ENCODE measurements at places on chromosomes 7 and 10.

GRCh38 chr10:22609251-22609650 lies 105.1 kb downstream of the PIP4K2A start:
- no peak for DNase-seq

DNA sequence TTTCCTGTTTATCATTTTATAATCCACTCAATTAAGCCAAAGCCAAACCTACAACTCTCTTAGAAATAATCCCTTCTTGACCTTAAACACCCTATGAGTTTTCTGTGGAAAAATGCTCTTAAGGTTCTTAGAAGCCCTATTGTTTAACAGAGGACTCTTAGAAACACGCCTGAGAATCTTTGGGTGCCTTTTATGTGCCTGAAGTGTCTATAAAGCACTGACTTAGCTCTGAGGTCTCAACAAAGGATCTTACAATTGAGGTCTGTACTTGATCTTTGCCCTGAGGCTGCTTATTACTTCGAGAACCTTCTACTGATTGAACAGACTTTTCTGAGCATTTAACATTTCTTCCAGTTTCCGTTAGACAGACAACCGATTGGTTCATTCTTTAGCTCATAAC lies 353.3 kb upstream of the SORCS1 start:
- DNase-seq: no peak

DNA sequence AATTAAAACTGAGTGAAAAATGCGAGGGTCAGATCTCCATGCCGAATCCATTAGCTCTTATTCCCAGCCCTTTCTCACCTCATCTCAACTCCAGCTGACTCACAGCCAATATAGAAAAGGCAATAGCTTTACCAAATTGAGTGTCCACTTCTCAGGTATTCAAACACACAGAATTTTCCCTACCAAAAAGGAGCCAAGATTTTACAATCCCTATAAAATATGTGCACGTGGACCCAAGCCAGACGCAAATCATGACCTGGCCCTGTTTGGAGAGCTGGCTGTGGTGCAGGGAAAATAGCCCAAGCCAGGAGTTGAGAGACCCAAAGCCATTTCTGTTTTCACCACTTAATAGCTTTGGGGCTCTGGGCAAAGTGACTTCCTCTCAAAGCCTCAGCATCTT lies 379.7 kb upstream of the AUTS2 start:
- no peak for DNase-seq

GRCh38 chr7:128361411-128362379 lies at the start of gene PRRT4:
TSS of gene PRRT4 (minus strand) at chr7:128361690.
- peak; percentile 40 for DNase-seq

DNA sequence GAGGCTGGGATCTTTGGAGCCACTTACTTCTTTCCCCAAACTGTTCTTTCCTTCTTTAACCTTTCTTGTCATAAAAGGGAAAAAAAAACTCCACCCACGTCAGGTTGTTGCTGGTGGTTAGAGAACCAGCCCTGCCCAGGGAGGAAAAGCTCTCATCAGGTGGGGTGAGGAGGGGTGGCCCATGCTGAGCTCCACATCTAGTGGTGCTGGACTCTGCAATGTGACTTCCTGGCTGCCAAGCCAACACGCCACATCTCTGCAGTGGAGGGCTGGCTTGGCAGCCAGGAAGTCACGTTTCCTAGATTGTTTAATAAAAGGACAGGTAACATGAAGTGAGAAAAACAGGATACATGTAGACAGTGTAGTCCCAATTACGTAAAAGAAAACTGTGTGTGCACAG lies 37.4 kb downstream of the WIPF3 start:
- DNase-seq: no peak

DNA sequence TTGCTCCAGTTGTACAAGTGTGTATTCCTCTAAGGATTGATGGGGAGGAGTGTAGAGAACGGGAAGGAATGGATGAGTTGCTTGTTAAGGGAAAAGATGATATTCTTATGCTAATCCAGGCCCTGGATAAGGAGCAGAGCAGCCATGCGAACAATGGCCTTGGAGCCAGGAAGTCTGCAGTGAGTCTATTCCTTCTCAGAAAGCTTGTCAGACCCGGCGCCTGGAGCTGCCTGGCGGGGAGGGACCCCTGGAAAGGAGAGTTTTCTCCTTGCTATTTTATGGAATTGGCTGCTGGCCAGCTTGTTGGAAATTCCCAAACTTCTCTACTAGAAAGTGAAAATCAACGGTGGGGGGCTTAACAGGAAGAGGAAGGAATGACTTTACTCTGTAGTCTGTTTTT lies 89.1 kb downstream of the MMRN2 start:
- DNase-seq: peak; percentile 79

- DNase-seq: no peak
Measured at GRCh38 chr10:75509706-75510105, 78.3 kb downstream of the LRMDA start.

DNA sequence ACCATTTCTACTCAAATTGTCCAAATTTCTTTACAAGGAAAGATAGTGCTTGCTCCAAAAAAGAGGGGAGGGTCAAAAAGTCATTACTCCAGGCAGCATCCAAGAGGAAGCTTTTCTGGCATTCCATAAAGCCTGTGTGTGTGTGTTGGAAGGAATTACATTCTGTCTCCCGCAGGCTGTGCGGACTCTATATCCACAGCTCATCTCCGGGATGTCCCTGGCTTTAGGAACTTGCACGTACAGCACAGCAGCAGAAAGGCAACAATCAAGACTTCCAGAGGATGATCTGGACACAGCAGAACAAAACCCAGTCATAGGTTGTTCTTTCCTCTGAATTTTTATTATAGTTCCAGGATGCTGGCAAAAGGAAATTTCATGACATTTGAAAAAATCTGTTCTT lies 94.8 kb downstream of the ITIH5 start:
- DNase-seq: no peak

- no peak for DNase-seq
Measured at GRCh38 chr10:31866118-31866670, 62.4 kb downstream of the ARHGAP12 start.

GRCh38 chr10:47415520-47416304 lies 31.6 kb upstream of the ZNF488 start:
- no peak for DNase-seq

DNA sequence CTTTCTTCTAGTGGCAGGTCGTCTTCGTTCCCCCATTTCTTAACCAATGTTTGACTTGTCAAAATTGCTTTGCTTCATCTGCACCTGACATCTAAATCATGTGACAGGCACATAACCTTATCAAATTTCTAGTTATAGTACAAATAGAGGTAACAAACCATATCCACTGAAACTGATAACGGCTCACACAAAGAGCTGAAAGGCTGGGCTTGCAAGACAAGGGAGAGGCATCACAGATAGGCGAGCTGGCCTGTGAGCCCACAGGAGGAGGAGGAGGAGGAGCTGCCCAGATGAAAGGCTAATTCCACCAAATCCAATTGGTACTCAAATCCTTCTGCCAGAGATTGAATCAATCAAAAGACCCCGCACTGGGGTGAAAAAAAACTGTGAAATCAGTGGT lies 80.2 kb upstream of the NEBL start:
- no peak for DNase-seq

GRCh38 chr7:129047761-129048160 lies 7.2 kb downstream of the TNPO3 start:
- DNase-seq: no peak

GRCh38 chr10:114026189-114027040 lies 17.3 kb upstream of the ADRB1 start:
- DNase-seq: no peak

- DNase-seq: no peak
Measured at GRCh38 chr7:17816903-17817302, 123.4 kb downstream of the SNX13 start.

GRCh38 chr10:44478876-44479705 lies 94.2 kb upstream of the CXCL12 start:
- no peak for DNase-seq

GRCh38 chr10:24814568-24815313 lies 91.1 kb upstream of the ARHGAP21 start:
- DNase-seq: no peak

GRCh38 chr10:32930036-32930435 lies 28.0 kb downstream of the ITGB1 start:
- no peak for DNase-seq

GRCh38 chr7:140924821-140925421 lies at the start of gene BRAF:
TSS of gene BRAF (minus strand) at chr7:140924929. CDS start at chr7:140924703, 226 bp downstream.
- peak; percentile 84 for DNase-seq

- DNase-seq: no peak
Measured at GRCh38 chr7:71896535-71896934, 515.6 kb downstream of the CALN1 start.

DNA sequence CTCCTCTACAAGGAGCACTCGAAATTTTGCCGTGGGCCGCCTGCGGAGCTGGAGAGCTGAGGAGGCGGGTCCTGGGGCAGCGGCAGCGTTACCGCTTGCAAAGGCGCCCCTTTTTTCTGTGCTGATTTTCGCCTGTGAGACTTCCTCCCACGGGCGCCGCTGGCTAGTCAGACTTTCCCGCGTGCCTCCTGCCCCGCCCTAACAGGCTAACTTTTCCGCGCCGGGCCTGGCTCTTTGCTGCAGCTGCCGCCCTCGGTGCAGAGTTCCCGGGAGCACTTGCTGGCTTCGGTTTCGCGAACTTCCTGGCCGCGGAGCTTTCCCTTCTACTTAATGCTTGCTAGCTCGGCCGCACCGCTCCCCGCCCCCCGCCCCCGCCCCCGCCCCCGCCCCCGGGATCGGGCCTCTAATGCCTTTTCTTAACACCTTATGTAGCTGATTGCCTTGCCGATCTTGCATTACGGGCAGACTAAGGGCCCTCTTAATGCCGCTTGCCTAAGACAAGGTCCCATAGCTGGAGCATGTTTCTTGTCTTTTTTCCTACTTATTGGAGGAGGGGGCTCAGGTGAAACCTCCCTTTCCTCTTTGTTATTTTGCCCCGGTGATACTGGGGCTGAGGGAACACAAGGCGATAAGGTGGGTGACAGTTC lies 37.9 kb upstream of the RASGEF1A start:
- DNase-seq: peak; percentile 64

- DNase-seq: no peak
Measured at GRCh38 chr10:100923580-100923979, 10.8 kb downstream of the SLF2 start.

- DNase-seq: no peak
Measured at GRCh38 chr7:15813448-15813847, 127.0 kb upstream of the MEOX2 start.

GRCh38 chr7:90816511-90817142 lies 220.5 kb downstream of the CDK14 start:
- no peak for DNase-seq

DNA sequence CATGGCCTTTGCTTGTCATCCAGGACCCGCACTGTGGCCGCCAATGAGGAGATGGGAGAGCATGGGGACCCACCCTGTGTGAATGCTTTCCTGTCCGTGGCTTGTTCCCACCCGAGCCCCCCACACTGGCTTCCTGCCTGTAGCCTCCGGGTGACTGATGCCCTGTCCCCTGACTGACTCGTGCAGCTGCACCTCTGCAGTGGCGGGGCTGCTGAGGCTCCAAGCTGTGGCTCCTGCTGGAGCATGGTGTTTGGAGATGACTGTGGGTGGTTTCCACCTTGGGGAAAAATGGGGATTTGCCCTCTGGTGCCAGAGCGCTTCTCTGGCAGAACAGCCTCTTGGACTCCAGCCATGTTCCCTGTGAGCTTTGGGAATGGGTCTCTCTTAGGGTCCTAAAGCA lies 2.1 kb downstream of the CAMK1D start:
- DNase-seq: peak; percentile 35

GRCh38 chr10:76315240-76315639 lies 883.8 kb downstream of the LRMDA start:
- no peak for DNase-seq

DNA sequence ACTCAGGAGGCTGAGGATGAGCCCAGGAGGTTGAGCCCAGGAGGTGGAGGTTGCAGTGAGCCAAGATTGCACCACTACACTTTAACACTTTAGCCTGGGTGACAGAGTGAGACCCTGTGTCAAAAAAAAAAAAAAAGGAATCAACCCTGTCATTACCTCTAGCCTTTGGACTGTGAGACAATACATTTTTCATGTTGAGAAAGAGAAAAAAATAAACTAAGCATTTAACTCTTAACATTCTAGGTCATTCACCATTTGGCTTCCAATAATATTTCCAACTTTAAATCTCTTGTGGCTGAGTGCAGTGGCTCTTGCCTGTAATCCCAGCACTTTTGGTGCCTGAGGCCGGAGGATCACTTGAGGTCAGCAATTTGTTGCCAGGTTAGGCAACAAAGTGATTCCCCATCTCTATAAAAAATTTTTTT lies 41.9 kb upstream of the TPST1 start:
- no peak for DNase-seq

DNA sequence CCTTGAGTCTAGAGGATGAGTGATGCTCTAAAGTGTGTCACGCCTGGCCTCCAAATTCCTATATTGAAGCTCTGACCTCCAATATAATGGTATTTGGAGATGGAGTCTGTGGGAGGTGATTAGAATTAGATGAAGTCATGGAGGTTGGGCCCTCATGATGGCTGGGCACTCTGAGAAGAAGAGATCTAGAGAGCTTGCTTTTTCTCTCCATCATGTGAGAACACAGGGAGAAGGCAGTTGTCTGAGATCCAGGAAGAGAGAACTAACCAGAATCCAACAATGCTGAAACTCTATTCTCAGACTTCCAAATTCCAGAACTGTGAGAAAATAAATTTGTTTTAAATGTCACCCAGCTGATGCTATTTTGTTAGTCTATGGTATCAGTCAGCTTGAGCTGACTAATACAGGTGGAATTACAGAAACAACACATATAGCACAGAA lies 15.1 kb downstream of the RNF216 start:
- no peak for DNase-seq

GRCh38 chr10:43093423-43094076 lies 16.7 kb downstream of the RET start:
- DNase-seq: no peak

GRCh38 chr10:49803988-49804387 lies 41.9 kb upstream of the OGDHL start:
- DNase-seq: no peak

DNA sequence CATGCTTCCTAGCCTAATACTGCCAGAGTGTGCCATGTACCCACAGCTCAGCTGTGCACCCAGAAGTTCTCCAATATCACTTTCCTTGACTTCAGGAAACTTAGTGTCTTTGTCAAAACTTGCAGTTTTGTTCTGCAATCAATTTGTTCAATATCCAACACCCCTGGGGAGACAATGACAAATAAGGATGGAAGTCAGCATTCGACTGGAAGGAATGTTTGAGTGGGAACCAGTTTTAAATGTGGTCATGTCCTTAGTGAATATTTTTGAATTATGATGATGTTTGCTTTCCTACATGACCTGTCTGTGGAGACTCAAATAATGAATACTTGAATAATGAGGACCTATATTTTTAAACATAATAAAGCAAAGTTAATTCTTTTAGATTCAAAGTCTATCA lies 112.0 kb downstream of the ANK3 start:
- no peak for DNase-seq

GRCh38 chr10:114271779-114272167 lies 32.7 kb downstream of the VWA2 start:
- DNase-seq: no peak

DNA sequence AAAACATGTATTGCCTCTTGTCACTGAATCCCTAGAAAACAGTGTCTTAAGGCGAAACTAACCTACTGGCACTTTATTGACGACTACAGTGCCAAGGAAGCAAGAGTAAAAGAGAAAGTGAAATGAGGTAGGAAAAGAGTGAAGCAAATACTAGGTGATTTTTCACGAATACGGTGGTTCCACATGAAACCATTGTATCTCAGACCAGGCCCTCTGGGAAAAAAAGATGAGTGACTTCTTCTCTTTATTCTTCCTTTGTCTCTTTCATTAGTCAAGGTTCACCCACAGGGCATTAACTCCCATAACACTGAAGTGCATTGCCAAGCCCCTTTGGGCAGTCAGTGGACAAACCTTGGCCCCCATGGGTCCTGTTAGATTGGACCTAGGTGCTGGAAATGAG lies 16.2 kb upstream of the MACC1 start:
- no peak for DNase-seq

All from thyroid gland (tissue), 4 donors.